ENCODE measurements at places on chromosomes 6 and 20. TPM values are rescaled to one million over a fixed set of nuclear protein-coding genes. Genes with fewer than 3 reads are reported as not detected.

The MEP1A gene
- total RNA-seq, result not detected

The TGM3 gene
- 0.43 TPM for total RNA-seq

The CAGE1 gene
- total RNA-seq, result 0.16 TPM

DNA sequence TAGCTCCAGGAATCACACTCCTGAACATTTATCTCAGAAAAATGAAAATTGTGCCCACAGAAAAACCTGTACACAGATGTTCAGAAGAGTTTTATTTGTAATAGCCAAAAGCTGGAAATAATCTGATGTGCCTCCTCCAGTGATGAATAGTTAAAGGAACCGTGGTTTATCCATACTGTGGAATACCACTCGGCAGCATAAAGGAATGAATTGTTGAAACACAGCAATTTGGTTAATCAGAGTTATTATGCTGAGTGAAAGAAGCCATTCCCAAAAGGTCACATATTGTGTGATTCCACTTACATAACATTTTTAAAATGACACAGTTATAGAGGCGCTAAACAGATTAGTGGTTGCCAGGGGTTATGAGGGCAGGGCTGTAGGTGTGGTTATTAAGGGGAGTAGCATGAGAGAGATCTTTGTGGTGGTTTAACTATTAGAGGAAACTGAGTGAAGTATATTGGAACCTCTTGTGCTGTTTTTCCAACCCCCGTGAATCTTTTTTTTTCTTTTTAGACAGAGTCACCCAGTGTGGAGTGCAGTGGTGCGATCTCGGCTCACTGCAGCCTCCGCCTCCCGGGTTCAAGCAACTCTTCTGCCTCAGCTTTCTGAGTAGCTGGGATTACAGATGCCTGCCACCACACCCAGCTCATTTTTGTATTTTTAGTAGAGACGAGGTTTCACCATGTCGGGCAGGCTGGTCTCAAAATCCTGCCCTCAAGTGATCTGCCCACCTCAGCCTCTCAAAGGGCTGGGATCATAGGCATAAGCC lies 26.2 kb downstream of the PSMF1 start:
- DNase-seq, result no peak

- DNase-seq, result no peak
Measured at GRCh38 chr6:106097411-106098231, 11.5 kb downstream of the PRDM1 start.

GRCh38 chr20:10551732-10552724 lies 116.9 kb downstream of the SLX4IP start:
- DNase-seq, result no peak

GRCh38 chr20:46903256-46903655 lies 8.6 kb downstream of the EYA2 start:
- DNase-seq, result no peak

DNA sequence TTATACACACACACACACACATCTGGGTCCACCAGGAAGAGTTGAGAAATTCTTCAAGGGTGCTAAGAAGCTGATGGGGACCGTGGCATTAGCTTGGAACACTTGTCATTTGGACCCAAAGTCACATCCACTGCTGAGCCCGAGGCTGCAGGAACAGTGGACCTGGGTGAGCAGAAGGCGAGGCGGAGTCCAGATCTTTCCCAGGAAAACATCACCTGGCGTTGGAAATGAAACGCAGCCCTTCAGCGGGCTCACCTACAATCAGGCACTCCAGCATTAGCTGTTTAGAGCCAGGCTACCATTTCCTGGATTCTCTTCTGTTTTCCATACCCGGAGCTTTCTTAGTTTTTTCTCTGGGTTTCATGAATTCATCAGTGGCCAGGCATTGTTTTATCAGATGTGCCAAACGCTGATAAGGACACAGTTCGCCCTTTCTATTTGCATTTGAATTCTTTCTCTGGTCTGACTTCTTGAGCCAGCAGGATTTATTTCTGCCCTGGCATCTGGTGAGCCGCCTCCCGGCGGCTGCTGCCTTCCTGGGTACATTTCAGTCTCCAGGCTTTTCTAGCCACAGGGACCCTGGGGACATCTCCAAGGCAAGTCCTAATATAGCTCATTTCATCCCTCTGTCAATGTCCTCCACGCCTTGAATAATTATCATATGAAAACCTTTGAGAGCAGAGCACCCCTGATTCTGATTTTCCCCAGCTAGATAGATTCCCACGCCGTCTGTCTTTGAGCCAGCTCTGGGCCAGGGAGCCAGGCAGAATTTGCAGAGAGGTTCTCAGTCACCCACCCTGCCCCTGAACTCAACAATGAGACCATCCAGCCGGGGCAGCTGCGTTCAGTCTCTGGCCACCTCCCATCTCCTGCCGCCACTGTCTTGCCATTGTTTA lies 170.9 kb downstream of the TTLL2 start:
- no peak for DNase-seq
